ENCODE measurements at places on chromosomes 7 and 10.

DNA sequence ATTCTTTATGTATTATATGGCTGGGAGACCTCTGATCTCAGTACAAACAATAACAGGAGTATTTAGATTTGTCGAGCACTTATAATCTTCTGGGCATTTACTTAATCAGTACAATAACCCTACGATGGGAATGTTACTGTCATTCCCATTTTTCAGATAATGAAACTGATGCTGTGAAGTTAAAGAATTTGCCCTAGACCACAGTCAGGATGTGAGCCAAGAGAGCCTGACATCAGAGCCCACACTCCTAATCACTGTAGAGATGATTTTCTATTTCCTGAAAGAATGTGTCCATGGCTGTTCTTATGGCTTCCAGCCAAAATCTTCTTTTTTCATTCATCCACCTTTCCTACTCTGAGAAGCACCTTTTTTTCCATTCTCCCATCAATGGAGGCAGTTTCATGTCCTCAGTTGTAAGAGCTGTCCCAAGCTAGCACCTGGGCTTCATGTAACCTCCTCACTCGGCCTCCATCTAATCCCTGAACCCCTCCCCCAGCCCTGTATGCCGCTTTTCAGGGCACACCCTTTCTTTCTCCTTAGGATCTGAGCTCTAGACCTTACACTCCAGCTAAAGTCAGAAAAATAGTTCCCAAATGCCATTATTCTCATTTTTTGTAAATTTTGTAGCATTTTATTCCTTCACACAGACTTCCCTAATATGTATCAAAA lies 12.2 kb upstream of the CAV1 start:
- DNase-seq: no peak

GRCh38 chr7:65731562-65732035 lies 141.3 kb upstream of the VKORC1L1 start:
- no peak for DNase-seq

DNA sequence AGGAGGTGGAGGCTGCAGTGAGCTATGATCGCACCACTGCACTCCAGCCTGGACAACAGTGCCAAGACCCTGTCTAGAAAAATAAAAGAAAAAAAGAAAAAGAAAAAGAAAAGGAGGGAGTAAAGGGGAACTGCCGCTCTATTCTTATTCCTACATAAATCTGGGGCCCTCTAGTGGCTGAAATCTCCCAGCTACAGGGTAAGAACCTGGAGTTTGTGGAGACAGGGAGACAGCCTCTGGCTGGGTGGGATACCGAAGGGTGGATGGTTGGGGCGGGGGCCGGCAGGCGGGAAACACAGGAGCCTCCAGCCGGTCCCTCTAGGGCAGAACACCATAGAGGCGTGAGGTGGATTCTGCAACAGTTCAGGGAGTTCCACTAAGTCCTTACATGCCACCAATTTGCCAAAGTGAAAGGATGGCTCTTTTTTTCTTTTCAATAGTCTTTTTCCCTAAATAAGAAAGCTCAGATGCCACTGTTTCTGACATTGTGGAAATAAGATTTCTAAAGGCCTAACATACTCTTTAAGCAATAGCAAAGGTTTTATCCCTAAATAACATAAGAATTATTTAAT lies 117.3 kb downstream of the SVIL start:
- no peak for DNase-seq

DNA sequence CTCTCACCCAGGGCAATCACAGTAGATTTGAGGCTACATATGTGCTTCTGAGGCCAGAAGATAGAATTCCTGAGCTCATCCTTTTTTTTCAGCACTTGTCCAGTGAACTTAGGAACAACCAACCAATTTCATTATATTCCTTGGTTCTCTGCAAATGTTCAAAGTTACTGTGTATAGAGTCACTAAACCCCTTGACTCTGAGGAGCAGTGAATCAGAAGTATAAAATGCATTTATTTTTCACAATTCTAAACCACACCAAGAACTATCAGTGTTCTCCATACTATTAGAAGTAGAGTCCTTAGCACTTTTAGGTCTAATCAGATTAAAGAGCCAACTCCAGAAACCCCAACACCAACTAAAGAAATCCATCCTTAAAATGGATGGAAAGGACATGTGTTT lies 19.6 kb upstream of the PAPSS2 start:
- DNase-seq: no peak

- no peak for DNase-seq
These were observed 63.4 kb downstream of the CRPPA start for GRCh38 chr7:16357921-16358320.

DNA sequence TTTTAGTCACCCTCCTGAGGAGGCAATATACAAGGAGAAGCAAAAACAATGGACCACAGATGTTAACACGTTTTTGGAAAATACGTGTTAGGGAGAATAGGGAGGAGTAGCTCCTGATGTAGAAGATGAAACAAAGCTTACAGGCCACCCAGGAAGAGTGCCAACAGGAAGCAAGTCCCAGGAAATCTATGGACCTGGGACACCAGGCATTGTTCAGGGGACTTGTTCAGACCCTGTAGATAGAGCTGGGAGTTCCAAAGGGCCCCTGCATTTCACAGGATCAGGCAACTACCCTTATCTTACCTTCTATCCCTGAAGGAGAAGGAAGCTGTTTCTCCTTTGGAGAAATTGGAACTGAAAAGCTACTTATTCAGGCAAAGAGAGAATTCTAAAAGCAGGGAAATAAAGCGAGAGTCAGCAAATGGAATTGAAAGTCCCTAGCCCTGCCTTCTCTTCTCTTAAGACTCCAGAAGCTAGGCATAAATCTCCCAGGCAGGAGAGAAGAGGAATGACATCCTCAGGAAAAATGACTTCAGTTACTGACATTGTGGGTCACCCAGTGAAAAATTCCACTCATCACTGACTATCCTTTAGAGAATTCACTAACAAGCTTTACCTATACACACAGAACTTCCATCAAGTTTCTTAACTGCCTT lies 77.7 kb upstream of the FAM3C start:
- DNase-seq: no peak

DNA sequence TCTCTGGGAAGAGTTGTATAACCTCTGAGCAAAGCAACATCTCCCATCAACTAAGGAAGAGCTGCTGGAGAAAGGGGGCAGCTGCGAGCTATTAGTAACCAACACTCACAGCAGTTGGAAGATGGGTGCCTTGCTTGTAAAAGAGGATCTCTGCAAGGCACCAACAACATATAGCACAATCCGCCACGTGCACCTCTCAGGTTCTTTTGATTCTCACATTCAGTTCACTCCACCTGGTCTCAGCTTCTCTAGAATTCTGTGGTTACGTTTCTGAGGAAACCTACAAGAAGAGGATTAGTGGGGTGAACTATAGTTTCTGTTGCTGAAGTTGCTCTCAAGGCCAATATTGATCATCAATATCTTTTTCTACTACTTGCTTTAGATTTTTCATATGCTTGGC lies 117.1 kb downstream of the RPS24 start:
- no peak for DNase-seq

GRCh38 chr7:105613611-105614330 lies 32.5 kb upstream of the EFCAB10 start:
- no peak for DNase-seq

GRCh38 chr10:103047381-103047780 lies 129.3 kb downstream of the CNNM2 start:
- no peak for DNase-seq

- DNase-seq: no peak
These were observed 77.6 kb downstream of the VWC2 start for GRCh38 chr7:49850921-49851613.

GRCh38 chr10:71123023-71123422 lies 89.3 kb upstream of the UNC5B start:
- DNase-seq: no peak

GRCh38 chr10:132790470-132790869 lies 4.5 kb upstream of the NKX6-2 start:
- DNase-seq: peak; percentile 93

- peak; percentile 88 for DNase-seq
These were observed 61.3 kb downstream of the ABCB4 start for GRCh38 chr7:87413951-87414793.

GRCh38 chr7:45636733-45637132 lies 62.6 kb downstream of the ADCY1 start:
- DNase-seq: no peak

DNA sequence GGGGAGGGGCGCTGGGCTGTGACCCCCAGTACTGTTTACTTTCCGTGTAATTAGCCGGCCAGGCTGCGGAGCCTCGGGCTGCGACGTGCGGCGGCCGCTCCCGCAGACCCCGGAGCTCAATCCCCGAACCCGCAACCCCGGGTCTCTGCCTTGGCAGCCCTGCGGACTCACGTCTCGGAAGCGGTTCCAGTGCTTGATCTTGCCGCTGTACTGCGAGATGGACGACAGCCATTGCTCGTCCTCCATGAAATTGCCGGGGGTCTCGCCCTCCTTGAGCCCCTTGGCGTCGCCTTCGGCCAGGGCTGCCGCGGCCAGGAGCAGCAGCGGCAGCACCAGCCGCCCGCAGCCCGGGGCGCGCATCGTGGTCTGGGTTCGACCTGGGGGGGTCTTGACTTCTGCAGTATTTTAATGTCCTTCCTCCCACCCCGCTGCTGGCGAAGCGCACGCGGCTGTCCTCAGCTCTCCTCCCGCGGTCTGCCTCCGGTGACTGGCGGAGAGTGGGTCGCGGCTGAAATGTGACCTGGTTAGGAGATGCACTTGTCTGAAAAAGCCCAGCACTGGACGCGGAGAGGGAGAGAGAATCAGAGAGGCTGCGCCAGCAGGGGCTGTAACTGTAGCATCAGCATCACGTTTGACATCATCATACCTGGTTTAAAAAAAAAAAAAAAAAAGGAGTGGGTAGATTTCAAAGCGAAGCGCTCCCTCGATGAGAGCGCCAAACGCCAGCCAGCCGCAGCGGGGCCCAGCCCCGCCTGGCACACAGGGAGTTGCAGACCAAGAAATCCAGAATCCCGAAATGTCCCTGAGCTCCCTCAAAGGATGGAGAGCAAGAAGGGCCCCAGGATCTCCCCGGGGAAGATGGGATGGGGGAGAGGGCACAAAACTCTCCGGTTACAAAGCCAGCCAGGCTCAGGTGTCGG lies at the start of gene SPOCK2:
Gene SPOCK2 (minus strand): TSS at position 583 of the 920 bp plus-strand sequence. CDS start 223 bp downstream, at position 360.
- peak; percentile 89 for DNase-seq

DNA sequence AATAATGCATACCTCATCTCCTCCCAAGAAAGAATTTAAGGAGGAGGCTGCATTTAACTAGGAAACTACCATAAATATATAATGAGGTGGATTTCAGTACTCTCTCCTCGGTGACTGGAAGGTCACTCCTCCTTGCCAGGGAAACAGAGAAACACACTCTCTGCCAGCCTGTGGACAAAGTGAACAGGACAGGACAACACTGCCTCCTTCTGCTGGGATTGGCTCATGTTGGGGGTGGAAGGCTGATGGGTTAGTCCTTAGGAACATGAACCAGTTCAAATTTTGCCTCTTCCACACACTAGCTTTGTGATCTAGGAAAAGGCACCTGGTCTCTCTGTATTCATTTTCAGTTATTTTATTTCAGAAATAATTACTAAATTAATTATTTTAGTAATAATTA lies 50.6 kb upstream of the STEAP4 start:
- no peak for DNase-seq

DNA sequence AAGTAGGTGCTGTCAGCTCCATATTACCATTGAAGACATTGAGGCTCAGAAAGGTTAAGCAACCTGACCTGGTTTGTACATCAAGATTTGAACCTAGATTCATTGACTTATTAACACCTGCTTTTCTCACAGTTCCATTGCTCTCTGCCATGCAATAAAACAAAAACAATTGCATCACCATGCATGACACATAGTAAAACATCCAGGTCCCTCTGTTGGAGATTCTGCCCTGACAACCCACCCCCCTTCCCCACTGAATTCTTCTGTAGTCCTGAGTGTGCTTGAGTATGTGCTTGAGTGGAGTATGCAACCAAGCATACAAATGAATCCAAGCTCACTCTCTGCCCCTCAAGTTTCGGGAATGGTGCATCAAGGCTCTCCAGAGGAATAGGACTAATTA lies 6.0 kb upstream of the LMBR1 start:
- DNase-seq: no peak

Data from osteoblast (primary cell).